ENCODE measurements at places on chromosomes 6 and 20.
A peak's percentile ranks its signal among the peaks of the same experiment; 100 is the strongest.

DNA sequence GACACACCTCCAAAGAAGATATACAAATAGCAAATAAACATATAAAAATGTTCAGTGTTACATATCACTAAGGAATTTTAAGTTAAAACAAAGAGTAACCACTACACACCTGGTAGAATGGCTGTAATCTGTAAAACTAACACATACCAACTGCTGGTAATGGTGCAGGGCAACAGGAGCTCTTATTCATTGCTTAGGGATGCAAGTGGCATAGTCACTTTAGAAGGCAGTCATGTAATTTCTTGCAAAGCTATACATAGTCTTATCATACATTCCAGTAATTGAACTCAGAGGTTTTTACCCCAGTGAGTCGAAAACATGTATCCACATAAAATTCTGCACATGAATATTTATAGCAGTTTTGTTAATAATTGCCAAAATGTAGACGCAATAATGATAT is 906.8 kb upstream of the CITED2 start:
- DNase-seq, result no peak

DNA sequence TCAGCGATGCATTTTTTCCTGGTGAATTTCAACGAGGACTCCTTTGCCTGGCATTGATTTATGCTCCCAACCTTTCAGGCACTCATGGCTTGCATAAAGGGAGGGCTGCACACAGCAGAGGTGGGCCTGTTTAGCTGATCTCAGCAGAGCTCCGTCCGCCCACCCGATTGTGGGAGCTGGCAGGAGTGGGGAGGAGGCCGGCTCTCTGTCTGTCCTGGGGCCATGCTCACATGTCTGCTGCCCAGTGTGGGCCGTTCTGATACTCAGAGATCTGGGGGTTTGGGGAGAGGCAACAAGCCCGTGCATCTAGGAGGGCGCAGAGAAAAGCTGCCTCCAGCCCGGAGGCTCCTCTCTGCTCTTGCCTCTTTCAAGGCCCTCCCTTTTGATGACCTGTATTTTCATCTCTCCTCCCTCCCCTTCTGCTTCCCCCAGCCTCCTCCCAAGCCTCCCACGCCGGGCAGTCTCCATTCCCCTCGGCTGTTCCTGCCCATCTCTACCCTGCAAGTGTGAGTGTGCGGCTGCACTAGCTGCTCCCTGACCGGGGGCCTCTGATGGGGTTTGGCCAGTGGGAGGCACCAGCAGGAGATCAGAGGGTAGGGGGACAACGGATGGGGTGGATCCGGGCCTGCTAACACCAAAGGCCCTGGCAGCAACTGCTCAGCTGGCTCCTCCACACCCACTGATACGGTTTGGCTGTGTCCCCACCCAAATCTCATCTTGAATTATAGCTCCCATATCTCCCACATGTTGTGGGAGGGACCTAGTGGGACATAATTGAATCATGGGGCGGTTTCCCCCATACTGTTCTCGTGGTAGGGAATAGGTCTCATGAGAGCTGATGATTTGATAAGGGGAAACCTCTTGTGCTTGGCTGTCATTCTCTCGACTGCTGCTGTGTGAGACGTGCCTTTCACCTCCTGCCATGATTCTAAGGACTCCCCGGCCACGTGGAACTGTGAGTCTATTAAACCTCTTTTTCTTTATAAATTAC is 39.6 kb upstream of the MLN start:
- DNase-seq, result no peak

DNA sequence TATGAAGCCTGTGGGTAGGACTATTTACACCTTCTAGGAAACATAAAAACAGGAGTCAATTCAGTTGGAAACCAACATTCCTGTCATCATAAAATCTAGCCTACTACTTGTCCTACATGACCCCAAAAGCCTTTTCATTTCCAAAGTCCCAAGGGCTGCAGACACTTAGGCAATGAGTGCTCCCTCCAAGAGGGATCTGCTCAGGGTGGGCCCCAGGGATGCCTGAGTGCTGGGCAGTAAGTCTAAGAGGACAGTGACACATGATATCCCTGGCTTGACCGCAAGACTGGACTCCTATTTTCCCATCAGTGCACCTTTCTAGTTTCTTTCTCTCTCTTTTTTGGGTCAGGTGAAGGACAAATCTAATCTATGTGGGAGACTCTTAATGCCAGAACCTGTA is 1101.3 kb downstream of the GRIK2 start:
- no peak for DNase-seq

DNA sequence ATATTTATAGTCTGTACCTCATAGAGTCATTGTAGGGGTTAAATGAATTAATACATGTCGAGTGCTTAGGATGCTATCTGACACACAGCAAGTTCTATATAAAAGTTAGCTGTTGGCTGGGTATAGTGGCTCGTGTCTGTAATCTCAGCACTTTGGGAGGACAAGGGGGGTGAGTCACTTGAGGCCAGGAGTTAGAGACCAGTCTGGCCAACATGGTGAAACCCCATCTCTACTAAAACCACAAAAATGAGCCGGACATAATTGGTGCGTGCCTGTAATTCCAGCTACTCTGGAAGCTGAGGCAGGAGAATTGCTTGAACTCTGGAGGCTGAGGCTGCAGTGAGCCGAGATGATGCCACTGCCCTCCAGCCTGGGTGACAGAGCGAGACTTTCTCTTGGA is 222.9 kb downstream of the UBE3D start:
- no peak for DNase-seq

DNA sequence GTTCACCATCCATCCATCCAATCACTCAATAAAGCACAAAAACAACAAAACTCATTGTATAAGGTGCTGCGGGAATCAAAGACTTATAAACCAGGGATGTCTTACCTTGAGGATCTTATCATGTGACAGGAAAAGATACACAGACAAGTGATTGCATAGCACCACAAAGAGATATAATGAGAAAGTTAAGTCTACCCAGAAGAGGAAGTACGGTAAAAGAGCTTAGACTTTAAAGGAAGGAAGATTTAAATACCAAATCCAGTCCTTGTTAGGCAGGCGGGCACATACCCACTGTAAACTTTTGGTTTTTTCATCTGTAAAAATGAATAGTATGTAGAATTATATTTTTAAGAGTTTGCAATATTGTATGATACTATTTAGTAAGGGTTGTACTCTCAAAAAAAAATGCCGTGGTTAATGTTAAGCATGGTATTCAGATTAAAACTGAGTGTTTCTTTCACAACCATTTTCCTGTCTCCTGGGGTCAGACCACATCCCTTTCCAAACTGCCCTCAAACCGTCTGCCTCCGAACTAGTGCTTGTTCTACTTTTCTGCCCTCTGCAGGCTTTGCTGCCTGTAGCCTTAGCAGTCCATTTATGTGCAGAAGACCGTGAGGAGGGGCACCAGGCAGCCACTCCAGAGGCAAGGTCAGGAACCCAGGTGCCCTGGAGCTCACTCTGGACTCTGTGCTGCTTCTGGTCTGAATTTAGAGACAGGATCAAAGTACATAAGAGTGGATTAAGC is 179.5 kb upstream of the SYNDIG1 start:
- DNase-seq, result peak; percentile 31

DNA sequence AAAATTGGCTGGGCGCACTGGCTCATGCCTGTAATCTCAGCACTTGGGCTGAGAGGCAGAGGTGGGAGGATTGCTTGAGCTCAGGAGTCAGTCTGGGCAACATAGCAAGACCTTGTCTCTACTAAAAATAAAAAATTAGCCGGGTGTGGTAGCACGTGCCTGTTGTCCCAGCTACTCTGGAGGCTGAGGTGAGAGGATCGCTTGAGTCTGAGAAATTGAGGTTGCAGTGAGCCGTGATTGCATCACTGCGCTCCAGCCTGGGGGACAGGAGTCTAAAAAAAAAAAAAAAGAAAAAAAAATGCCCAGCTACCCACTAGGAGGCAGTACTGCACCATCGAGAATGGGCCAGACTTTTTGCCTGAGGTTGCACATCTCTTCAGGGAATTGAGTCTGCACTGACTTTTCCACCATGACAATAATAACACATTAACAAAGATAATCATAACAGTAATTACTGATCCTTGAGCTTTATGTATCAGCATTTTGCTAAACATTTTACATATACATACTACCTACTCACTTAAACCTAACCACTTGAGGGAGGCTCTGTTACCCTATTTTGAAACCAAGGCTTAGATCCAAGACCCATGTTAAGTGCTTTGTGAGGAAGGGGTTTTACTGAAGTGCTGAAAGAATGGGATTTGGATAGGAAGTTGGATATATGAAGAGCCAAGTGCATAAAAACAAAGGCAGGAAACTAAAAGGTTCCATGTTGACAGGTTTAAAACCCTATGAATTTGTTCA is 21.0 kb downstream of the SRSF3 start:
- peak; percentile 60 for DNase-seq

- DNase-seq, result no peak
These were observed 79.0 kb downstream of the IPCEF1 start for GRCh38 chr6:154277629-154278017.

- DNase-seq, result no peak
These were observed 214.0 kb upstream of the EXOC2 start for GRCh38 chr6:906920-907319.

DNA sequence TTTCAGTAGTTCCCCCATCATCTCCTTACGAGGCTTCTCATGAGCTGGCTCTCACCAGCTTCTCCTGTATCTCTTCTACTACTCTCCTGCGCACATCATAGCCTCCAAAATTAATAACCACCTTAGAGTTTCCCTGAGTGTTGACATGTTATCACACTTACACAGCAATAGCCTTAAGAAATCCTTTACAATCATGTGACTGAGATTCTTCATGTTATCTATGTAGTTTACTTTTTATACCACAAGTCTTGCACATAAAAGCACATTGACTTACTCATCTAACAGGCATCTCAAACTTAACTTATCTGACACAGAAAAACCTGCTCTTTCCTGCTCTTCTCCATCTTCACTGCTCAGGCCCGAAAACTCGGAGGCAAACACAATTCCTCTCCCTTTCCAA is 103.7 kb upstream of the TAB2 start:
- no peak for DNase-seq

- DNase-seq, result no peak
These were observed at the start of gene MMP24 for GRCh38 chr20:35226126-35226883. MMP24 (plus strand) TSS chr20:35226690; CDS start chr20:35226739, 49 bp downstream.

DNA sequence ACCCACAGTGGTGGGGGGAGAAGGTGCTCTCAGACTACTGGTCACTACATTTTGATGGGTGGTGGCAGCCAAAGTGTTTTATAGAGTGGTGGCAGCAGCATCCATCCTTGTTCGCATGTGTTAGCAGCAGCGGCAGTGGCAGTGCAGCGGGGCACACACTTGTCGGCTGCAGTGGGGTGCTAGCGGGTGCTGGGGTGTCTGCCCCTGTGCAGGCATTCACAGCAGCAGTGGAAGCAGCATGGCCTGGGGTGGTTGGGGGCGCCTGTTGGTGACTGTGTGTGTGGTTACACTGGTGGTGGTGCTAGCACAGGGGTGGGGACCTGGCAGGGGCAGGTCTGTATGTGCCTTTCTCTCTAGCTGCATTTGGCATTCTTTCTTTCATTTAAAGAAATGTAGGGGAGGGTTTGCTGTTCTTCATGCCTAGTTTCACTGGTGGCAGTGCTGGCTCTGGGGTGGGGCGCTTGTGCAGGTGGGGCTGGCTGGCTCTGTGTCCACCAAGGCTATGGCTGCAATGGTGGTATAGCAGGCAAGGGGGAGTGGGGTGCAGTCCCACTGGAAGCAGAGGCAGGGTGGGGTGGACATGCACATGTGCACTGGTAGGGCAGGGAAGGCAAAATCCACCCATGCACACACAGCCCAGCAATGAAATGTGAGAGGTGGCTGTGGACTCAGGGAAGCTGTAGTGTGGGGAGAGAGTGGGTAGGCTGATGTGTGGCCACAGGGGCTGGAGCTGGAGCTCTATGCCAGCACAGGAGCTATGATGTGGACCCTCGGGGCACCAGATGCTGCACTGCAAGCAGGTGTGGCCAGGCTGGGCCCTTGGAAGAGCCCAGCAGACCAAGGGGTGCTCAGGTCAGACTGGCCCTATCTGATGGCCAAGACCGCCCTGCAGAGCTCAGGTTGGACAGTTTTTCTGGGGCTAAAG is 173.3 kb downstream of the PRDM13 start:
- DNase-seq, result no peak

DNA sequence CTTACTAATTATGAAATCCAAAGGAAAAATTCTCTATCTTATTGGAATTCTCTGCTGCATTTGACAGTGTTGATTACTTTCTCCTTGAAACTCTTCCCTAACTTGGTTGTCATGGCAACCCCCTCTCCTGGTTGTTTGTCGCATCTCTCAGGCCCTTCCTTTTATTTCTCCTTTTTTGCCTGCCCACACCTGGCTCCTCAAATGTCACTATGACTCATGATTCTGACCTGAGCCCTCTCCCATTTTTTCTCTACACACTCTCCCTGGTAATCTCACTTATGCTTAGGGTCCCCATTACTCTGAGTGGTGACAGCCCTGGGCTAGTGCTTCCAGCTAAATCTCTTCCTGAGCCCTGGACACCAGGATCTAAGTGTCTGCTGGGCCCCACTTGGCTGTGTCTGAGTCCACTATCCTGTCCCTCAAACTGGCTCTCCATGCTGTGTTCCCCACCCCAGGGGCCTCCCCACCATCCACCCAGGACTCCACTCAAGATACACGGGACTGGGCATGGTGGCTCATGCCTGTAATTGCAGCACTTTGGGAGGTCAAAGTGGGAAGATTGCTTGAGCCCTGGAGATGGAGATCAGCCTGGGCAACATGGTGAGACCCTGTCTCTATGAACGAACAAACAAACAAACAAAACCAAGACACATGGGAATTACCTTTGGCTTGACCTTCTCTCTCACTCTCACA is 16.5 kb upstream of the NNAT start:
- no peak for DNase-seq

- DNase-seq, result no peak
These were observed 112.8 kb downstream of the ADTRP start for GRCh38 chr6:11665604-11666326.

DNA sequence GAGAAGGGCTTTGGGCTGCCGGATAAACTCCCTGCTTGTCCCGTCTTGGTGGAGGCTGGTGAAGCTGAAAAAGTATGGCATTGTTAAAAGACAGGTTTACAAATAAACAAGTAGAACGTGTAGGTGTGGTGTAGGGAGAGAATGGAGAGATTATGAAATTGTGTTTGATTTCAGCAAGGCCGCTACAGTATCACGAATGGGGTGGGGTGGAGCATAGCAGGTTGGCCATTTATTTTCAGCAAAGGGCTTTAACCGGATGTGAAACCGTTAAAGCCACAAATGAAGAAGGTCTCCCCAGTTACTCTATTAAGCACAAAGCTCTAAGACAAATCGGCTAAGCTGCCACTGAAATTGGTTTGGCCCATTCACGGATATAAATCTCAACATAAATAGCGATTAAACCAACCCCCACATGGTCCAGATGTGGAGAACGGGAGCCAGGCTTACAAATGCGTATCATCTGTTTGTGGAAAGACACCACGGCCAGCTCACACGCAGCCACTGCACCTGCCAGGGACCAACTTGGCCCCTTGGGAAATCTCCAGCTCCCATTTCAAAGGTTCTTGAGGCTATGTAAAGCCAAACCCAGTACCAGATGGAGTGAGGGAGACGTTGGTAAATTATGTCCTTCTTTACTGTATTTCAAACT is 94.0 kb downstream of the ZMYND8 start:
- no peak for DNase-seq

DNA sequence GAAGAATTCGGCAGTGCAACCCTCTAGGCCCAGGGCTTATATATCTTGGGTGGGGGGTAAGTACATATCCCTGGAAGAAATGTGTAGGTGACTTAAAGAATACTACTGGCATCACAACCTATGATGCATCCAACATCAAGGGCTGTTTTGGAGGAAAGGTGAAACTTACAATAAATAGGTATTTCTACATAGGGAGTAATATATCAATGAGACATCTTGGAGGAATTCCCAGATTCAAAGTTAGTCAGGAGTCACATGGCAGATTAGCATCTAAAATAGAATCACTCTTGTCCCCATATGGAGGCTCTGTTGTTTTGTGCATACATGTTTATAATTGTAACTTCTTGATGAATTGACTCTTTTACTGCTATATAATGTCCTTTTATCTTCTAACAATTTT is 375.5 kb downstream of the PAX1 start:
- no peak for DNase-seq

- no peak for DNase-seq
These were observed 353.4 kb downstream of the RNGTT start for GRCh38 chr6:88609983-88610382.
